ENCODE measurements at places on chromosomes 16 and 17.

DNA sequence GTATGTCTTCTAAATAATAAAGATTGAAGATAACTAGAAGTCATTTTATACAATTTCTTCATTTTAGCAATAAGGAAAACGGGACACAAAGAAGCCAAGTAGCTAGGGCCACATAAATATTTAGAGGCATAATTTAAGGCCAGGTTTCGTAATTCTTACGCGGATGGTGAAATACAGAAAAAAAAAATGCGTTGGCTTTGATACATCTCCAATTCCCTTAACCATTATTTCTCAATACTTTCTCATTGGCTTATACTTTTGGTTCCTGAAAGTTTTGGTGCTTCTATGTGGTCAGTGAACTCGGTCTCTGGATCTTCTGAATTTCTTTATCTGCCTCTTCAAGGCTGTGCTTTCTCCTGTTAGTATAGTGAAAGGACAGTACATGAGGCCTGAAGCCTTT lies 888.1 kb downstream of the KCNJ2 start:
- DNase-seq, result no peak

- no peak for DNase-seq
These were observed 4.9 kb upstream of the SOX9 start for GRCh38 chr17:72115781-72116525.

DNA sequence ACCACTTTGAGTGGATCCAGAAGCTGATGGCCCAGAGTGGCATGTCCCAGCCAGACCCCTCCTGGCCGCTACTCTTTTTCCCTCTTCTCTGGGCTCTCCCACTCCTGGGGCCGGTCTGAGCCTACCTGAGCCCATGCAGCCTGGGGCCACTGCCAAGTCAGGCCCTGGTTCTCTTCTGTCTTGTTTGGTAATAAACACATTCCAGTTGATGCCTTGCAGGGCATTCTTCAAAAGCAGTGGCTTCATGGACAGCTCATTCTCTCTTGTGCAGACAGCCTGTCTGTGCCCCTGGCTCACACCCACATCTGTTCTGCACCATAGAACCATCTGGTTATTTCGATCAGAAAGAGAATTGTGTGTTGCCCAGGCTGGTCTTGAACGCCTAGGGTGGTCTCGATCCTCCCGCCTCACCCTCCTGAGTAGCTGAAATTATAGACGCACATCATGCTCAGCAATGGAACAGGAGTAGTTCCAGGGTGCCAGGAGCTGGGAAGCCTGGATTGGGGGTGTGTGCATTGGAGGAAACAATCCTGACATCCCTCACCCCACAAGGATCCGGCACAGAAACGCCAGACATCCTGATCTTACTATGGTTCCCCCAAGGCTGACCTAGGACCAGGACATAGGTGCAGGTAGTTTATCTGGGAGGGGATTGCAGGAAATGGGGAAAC lies 4.6 kb downstream of the PRSS21 start:
- no peak for DNase-seq

GRCh38 chr16:51146256-51146924 lies 4.7 kb downstream of the SALL1 start:
- no peak for DNase-seq

DNA sequence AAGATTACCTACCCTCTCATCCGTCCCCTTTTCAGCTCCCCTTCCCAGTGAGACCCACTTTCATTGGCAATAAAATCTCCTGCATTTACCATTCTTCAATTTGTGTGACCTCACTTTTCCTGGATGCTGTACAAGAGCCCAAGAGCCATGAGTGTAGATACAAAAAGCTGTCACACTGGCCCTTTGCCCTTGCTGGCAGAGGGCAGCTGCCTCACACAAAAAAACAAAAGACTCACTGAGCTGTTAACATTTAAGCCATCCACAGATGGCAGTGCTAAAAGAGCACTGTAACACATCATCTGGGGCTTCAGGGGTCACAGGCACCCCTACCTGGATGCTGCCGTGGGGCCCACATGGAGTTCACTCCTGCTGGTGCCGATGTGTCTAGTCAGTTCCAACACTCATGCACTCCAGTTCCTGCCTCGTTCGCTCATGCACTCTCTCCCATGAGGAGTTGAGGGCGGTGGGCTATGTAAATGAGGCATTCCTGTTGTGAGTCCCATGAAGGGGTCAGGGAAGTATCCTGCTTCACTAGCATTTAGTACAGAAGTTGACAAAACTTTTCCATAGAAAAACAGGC lies 123.1 kb downstream of the CA10 start:
- no peak for DNase-seq

- DNase-seq, result no peak
These were observed 143.7 kb downstream of the CDH8 start for GRCh38 chr16:61892531-61892930.

DNA sequence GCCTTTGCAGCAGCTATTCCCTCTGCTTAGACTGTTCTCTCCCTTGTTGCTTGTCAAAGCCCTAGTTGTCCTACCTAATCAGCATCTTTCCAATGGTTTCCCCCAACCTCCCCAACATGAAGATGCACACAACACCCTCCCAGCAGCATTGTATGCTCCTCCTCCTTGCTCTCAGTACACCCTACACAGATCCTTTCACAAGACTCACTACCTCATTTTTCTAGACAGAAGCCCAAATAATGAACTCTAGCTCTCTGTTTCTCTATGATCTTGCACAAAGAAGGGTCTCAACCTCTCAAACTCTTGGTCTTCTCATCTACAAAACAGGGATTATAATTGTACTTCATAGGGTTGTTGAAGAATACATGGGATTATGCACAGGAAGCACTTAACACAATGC lies 19.4 kb downstream of the PSME3IP1 start:
- no peak for DNase-seq

DNA sequence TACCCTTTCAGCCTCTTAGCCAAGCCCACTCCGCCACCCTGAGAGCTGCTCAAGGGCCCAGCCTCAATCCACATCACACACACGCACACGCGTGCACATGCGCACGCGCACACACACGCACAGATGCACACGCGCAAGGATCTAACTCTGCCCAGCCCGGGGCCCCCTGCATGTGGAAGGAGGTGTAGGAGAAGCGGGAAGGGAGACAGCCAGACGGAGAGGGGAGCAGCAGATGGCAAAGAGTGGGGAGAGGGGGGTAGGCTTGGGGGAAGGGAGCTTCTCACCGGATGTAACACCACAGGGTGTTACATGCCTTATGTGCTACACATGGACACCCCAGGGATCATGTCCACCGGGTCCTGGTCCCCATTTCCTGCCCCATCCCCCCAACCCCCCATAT lies 15.3 kb downstream of the DLG4 start:
- DNase-seq, result no peak

GRCh38 chr17:19928299-19928698 lies 49.3 kb downstream of the AKAP10 start:
- no peak for DNase-seq

- DNase-seq, result no peak
These were observed 12.5 kb downstream of the CALCOCO2 start for GRCh38 chr17:48843187-48843900.

GRCh38 chr17:34366529-34367107 lies 3.6 kb upstream of the CCL1 start:
- DNase-seq, result no peak

GRCh38 chr16:77898671-77899211 lies 110.4 kb downstream of the VAT1L start:
- DNase-seq, result no peak

DNA sequence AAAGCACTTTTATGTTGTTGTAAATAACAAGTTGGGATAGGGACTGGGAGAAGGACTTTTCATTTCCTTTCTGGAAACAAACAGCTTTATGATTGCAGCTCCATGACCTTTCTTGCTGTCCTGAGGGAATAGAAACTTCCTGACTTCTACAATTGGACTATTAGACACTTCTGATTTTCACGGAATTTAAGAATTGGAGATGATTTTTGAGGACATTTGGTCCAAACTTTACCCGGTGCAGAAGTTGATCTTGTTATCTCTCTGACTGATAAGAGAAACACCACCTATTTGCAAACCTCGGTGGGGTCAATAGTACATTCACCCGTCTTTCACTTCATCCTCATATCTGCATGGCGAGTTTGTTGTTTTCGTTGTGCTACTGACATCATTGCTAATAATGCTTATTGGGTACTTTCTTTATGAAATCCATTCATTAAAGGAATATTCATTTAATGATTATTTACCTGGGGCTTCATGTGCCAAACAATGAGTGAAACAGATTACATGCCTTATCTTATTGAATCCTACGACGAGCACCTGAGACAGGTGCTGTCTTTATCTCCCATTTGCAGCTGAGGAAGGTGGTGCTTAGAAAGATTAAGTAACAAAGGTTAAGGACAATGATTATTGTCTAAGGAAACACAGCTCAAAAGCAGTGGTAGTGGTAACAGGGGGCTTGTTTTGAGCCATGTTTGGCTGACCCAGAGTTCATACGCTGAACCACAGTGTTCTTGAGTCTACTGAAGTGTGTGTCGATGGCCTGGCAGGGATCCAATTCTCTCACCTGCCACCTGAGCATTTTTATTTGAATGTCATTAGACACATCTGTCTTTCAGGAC lies 176.9 kb upstream of the FAM20A start:
- no peak for DNase-seq

- no peak for DNase-seq
These were observed 47.9 kb downstream of the LYRM1 start for GRCh38 chr16:20948444-20948843.

- DNase-seq, result no peak
These were observed 1.3 kb upstream of the ST3GAL2 start for GRCh38 chr16:70440009-70440692.

DNA sequence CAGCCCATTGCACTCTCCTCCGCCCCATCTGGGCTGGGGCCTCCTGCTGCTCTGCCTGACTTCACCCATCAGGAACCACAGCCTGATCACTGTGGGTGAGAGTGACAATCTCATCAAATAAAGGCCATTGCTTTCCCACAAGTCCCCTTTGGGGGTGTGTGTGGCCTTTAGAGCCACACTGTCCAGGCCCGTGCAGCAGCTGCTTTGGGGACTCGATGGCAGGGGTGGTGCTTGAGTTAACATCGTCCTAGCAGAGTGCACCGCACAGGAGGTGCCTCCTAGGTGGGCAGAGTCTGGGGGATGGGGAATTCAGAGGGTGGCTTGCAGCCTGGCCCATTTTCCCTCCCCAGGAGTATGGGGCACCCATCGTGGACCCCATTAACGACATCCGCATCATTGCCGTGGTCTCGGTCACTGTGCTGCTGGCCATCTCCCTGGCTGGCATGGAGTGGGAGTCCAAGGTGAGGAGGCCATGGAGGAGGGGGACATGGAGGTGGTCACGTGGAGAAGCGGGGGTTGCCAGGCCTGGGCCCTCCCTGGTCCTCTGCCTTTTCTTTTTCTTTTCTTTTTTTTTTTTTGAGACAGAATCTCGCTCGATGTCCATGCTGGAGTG lies 5.4 kb downstream of the SLC12A3 start:
- no peak for DNase-seq

GRCh38 chr17:19371259-19372010 lies 6.9 kb upstream of the MAPK7 start:
- no peak for DNase-seq

DNA sequence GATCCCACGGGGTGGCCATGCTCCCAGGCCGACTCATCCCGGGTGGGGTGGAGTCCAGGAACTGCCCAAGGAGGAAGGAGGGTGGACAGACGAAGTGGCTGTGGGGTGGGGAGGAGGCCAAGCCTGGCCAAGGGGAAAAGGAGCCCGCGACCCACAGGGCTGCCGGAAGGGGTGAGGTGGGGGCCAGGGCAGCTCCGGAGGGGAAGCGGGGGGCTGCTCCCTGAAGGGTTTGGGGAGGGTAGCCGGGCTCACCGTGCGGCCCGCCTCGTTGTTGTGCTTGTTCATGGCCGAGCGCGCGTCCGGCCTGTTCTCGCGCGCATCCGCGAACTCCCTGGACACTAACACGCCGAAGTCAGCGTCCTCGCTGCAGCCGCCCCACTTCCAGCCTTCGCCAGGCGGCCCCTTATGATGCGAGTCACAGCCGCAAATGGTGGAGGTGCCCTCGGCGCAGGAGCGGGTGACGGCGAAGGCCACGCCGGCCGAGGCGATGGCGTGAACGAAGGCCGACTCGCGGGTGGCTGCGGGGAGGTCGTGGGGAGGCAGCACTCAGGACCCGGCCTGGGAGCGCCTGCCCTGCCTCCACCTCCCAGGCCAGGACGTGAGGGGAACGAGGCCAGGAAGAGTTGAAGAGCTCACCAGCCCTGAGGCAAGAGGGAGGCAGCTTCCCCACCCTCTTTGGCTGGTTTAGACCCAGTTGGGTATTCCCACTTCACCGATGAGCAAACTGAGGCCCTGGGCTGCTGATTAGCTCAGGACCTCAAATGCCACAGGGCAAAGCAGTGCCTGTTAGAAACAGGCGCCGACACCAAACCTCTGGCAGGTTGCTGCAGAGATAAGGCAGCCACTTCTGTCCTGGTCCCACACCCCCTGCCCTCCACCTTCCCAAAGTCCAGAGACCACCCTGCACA lies 48.7 kb downstream of the WNT3 start:
- no peak for DNase-seq

GRCh38 chr16:57150682-57151330 lies 35.0 kb downstream of the PSME3IP1 start:
- no peak for DNase-seq
